Skeletal muscle cell (primary cell): ENCODE measurements at places on chromosomes 3 and 15.

GRCh38 chr3:46960081-46960701, 16.4 kb downstream of the CCDC12 start:
- DNase-seq: no peak

GRCh38 chr15:100121285-100121684, 220.5 kb downstream of the ADAMTS17 start:
- no peak for DNase-seq

- DNase-seq: no peak
These were observed 23.0 kb downstream of the CMTM7 start for GRCh38 chr3:32414522-32415202.

GRCh38 chr15:22855791-22856190, 17.3 kb downstream of the NIPA2 start:
- DNase-seq: no peak

GRCh38 chr15:63974021-63974420, 72.3 kb downstream of the DAPK2 start:
- no peak for DNase-seq

- DNase-seq: no peak
These were observed 27.3 kb upstream of the PRTG start for GRCh38 chr15:55770261-55770660.

- peak; percentile 69 for DNase-seq
These were observed 24.4 kb downstream of the NR2F2 start for GRCh38 chr15:96354731-96355567.

DNA sequence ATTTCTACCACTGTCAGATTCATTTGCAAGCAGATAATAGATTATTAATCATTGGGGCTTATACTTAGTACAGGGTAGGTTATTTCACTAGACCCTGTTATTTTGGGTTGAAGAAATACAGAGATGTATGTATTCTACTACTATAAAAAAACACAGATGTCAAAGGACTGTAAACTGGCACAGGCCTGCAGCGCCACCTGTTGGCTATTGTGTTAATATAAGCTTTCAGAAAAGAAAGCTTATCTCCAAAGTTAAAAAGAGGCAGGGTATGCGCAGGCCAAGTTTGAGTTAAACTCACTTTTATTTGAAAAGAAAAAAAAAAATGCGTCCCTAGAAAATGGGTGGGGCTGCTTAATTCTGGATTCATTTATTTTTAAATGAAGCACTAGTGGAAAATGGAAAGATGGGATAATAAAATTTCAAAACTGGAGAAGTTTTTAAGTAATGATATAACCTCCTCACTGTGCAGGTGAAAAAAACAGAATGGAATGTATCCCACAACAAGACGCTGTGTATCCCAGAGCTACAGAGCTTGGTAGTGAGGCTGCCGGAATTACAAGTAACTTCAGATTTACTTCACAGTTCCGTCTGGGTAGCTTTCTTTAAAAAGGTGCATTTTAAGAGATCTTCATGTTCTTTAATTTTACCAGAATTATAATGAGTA, 407.2 kb upstream of the TGFBR2 start:
- peak; percentile 16 for DNase-seq

GRCh38 chr15:60352525-60352924, 45.3 kb downstream of the ANXA2 start:
- no peak for DNase-seq

GRCh38 chr3:132289316-132289715, 27.9 kb upstream of the ACP3 start:
- no peak for DNase-seq

DNA sequence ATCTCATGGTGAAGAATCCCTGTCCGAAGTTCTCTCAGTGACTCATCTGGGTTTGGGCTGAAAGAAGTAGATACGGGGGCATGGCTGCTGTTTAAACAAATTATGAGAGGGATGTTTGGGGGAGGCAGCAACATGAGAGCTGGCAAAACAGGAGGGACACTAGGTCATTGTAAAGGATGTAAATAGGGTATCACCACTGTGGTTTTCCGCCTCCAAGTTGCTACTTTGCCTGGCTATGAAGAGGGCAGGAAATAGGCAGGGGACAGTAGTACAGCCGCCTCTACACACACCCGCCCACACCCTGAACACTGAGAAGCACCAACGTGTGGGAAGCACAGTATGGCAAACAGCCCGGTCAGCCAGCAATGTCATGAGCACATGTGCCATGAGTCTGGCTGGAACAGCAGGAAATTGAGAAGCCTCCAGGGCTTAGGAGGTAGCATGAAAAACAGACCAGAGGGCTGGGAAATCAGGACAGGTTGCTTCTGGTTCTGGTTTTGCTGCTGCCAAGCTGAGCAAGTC, 17.1 kb downstream of the HEXA start:
- DNase-seq: peak; percentile 77

DNA sequence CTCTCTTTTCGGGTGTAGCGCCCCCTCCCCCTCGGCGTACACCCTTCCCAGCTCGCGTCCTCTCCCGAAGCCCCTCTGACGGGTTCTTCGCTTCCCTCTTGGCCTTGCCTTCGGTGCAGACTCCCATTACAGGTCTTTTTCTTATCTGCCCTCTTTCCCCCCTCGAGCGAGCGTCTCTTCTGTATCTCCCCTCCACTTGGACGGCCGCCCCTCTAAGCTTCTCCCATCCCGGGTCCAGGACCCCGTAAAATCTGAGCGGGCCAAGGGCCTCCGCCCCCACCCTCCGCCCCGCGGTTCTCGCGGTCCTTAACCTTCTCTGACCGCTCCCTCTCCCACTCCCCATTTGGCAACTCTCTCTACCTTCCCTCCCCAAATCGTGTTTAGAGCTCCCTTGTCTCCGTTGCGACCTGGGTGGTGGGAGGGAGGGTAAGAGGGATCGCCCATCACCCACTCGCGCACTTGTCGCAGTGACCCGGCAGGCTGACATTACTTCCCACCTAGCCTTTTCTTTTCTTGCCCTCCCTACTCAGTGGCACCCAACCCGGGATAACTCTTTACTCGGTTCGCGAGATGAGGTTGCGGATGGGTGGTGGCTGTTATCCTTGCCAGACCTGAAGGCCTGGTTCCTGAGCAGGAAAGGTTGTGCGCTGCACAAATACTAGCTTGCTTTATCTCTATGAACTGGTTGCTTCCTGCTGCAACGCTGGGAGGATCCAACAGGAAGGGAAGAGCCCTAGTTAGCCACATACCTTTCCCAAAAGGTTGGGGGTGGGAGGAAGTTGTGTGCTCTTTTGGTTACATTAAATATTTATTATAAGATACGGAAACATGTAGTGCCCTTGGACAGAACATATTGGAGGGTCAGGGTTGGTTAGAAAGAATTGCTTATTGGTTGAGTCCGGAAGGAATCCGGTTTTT, 922 bp downstream of the RAB11A start:
- no peak for DNase-seq

- no peak for DNase-seq
These were observed 296.6 kb downstream of the NR2F2 start for GRCh38 chr15:96627031-96627568.

GRCh38 chr3:8840556-8840955, 71.1 kb upstream of the OXTR start:
- no peak for DNase-seq

DNA sequence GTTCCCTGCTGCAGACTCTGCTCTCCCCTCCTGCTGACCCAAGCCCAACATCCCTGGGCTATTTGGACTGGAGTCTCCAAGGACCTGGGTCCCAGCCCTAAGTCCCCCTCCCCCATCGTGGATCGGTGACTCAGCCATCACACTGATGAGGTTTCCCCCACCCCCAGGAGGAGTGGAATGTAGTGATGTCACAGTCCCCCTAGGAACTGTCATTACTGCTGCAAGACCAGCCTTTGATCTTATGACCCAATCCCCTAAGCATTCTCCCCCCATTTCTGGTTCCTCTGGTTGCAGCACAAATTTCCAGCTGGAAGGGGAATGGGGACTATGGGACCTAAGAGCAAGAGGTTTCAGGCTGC, 63.4 kb upstream of the CSPG4 start:
- DNase-seq: peak; percentile 45

DNA sequence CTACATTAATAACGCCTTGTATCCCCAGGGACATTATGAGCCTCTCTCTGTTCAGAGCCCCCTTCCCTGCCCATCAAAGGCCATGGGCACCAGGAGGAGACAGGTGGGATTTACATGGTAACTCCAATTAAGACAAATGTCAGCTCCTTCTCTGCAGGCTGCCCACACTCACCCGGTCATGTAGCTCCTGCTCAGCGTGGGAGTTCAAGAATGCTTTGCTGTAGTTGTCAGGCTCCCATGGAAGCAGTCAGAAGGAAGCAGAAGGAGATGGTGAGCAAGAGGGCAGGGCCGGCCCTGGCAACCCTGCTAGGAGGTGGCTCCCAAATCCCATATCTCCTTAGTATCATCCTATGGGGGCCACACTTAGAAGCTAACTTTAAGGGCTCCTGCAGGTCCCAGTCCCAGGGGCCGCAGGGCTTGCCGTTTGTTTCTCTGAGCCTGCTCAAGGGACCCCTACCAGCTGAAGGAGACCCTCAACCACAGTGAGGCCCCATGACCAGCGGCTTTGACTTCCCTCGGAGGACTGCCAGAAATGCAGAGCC, 218.4 kb upstream of the TLE3 start:
- DNase-seq: no peak

DNA sequence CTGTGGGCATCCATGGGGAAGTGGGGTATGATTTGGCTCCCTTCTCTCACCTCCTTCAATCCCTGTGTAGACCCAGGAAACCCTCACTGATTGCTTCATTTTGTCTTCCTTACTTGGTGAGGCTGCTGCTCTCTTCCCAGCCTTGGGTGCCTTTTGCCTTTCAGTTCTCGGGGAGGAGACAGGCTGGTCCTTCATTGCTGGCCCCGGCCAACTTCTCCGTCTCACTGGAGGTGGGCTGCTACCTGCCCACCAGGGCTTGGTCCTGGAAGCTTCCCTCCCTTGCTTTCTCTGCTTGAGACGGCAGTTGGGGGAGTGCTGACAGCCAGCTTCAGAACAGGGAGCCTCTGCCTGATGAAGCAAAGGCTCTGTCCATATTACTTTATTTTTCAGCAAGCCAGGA, 4.7 kb downstream of the FOXL2 start:
- no peak for DNase-seq

DNA sequence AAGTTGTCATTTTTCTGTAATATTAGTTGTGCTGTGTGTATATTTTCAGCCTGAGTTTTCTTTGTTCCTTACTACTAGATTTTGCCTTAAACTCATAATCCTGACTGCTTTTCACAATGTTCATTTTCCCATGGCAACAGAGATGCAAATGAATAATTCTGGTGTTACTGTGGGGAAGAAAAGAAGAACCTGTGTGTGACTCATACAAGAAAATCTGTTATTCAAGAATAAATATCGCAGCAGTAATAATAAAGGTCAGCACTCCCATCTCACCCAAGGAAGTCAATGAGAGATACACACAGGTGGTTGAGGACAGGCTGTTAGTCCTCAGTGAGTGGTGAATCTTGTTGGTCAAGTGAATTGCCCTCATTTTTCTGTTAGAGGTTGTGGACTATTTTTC, 656.6 kb upstream of the NAALADL2 start:
- no peak for DNase-seq

- no peak for DNase-seq
These were observed 528.7 kb downstream of the ZIC1 start for GRCh38 chr3:147937891-147938290.
